Effector memory CD4-positive, alpha-beta T cell (primary cell): ENCODE measurements at places on chromosomes 4 and X.

- no peak for DNase-seq
Measured at GRCh38 chr4:89906777-89907521, 12.3 kb downstream of the MMRN1 start.

- no peak for DNase-seq
Measured at GRCh38 chr4:111323496-111323895, 700.6 kb upstream of the PITX2 start.

GRCh38 chr4:139416073-139416673, 37.7 kb upstream of the RAB33B start:
- DNase-seq: no peak

GRCh38 chrX:41265615-41266014, 68.3 kb upstream of the DDX3X start:
- DNase-seq: peak; percentile 18

- no peak for DNase-seq
Measured at GRCh38 chr4:113976741-113977525, 2.5 kb downstream of the ARSJ start.

- no peak for DNase-seq
Measured at GRCh38 chrX:24990535-24990934, 25.2 kb downstream of the ARX start.

DNA sequence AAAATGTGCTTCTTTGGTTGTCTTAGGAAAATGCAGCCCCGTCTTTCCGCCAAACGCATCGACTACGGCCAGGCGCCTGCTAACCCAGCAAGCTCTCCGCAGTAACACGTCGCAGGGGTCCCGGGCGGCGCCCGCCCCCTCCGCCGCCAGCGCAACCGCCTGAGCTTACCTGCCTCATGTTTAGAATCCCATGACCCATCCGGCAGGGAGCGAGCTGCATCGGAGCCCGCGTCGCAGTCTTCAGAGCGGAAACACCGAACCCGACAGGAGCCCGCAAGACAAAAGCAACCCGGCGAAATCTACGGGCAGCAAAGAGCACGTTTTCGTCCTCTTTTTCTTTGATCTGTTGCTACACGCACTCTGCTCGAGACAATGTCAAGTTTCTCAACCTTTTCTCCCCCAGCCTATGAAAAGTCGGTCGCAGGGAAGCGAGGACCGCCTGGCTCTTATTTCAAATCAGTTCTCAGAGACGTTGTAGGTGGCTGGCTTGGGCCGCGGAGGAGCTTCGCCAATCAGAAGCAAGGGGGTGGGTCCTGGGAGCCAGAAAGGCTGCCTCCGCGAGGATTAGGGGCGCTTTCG, at the start of gene MID1:
Gene MID1 (minus strand): TSS at position 465 of the 579 bp plus-strand sequence. CDS start 53,038 bp downstream, outside the sequence.
- no peak for DNase-seq

DNA sequence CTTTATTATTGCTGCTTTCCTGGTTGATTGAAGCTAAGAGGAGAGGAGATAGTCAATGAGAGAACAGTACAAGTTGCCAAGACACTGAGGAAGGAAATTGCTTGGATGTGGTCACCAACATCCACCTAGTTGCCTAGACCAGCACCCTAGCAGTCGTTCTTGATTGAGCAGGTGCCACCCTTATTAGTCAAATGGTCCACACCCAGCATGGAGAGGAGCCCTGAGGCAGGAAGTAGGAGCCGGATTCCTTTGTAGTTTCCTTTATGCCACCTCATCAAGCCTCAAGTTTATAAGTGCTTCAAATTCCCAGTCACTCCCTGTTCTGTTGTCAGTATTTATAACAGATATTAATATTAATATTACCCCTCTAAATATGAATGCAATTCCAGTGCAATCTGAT, 19.1 kb downstream of the PAGE2 start:
- DNase-seq: no peak

- no peak for DNase-seq
Measured at GRCh38 chr4:163875327-163875726, 380.8 kb downstream of the TMA16 start.

DNA sequence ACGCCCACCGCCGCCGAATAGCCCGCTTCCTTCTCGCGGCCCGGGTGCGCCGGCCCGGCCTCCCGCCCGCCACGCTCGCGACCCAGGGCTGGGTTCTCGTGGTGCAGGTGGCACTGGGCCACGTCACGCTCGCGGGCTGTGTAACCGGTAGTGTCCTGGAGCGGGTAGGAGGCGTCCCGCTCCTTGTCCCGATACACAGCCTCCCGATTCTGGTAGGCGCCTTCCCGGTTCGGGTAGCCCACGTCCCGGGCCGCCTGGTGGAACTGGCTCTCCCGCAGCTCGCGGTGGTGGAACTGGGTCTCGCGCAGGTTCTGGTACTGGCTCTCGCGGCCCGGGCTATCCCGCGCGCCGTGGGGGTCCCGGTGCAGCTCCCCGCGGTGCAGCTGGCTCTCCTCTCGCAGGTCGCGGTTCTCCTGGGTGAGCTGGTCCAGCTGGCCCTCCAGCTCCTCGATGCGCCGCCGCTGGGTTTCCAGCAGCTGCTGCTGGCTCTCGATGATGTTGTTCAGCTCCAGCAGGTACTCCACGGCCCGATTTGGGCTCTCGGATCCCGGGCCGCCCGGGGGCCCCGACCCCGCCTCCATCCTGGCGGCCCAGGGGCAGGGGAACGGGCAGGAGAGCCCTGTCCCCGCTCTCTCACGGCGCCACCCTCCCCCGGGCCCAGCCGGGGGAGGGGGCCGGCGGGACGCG, 39.3 kb upstream of the IQSEC2 start:
- no peak for DNase-seq

- no peak for DNase-seq
Measured at GRCh38 chrX:101749436-101749835, 89.8 kb upstream of the ARMCX2 start.

GRCh38 chr4:138114434-138114833, 127.7 kb downstream of the SLC7A11 start:
- DNase-seq: no peak

- no peak for DNase-seq
Measured at GRCh38 chr4:5467111-5467510, 241.2 kb downstream of the EVC2 start.

DNA sequence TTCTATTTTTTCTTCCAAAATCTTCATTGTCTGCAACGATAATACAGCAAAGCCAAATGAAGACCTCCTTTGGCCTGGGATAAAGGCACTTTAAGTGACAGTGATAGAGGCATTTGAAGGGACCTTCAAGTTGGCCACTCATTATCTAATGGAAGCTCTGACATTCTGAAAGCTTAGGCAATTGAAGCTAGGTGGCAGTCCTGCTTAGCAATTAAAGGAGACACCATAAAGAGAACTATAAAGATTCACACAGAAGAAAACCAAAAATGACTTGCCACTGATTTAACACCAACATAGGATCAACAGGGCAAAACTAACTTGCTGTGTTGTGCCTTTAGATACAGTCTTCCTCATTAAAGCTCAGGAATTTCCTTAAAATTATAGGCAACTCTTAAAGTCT, 103.3 kb upstream of the TSPAN7 start:
- DNase-seq: no peak

- DNase-seq: no peak
Measured at GRCh38 chr4:153261461-153261860, 57.2 kb downstream of the TRIM2 start.

- DNase-seq: no peak
Measured at GRCh38 chr4:129233691-129234090, 137.7 kb downstream of the C4orf33 start.

GRCh38 chr4:152992027-152992426, 55.9 kb downstream of the FHDC1 start:
- no peak for DNase-seq

DNA sequence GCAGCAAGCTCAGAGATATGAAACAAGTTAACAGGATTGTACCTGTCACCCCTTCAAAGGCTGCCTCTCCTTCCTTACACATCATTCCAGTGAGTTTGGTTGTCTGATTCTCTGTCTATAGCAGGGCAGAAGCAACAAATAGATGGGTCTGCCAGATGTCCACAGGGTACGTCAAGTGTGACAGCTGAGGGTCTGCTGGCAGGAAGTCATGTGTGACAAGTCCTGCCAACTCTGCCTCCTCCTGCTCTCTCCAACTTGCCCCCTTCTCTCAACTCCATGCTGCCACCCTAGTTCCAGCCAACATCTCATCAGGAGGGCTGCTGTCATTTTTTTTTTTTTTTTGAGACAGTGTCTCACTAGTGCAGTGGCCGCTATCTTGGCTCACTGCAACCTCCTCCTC, 109.2 kb downstream of the NSUN7 start:
- DNase-seq: no peak

GRCh38 chrX:70166601-70167590, 10.4 kb upstream of the DGAT2L6 start:
- DNase-seq: no peak

DNA sequence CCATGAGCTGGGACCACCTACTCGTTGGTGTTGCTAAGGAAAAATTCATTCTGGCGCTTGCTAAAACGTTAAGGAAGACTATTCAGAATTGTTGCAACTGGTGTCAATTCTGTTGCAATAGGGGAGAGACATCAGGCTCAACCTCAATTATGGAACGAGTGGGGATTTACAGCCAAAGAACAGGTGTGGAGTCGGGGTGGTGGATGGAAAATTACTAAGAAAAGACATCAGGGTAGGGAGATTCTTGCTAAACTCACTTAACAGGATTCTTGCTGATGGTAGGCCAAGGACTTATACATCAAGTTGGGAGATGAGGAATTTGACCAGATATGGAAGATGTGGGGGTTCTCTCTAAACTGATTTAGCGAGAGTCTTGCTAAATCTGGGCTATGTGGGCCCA, 139.7 kb downstream of the TENM3 start:
- no peak for DNase-seq

DNA sequence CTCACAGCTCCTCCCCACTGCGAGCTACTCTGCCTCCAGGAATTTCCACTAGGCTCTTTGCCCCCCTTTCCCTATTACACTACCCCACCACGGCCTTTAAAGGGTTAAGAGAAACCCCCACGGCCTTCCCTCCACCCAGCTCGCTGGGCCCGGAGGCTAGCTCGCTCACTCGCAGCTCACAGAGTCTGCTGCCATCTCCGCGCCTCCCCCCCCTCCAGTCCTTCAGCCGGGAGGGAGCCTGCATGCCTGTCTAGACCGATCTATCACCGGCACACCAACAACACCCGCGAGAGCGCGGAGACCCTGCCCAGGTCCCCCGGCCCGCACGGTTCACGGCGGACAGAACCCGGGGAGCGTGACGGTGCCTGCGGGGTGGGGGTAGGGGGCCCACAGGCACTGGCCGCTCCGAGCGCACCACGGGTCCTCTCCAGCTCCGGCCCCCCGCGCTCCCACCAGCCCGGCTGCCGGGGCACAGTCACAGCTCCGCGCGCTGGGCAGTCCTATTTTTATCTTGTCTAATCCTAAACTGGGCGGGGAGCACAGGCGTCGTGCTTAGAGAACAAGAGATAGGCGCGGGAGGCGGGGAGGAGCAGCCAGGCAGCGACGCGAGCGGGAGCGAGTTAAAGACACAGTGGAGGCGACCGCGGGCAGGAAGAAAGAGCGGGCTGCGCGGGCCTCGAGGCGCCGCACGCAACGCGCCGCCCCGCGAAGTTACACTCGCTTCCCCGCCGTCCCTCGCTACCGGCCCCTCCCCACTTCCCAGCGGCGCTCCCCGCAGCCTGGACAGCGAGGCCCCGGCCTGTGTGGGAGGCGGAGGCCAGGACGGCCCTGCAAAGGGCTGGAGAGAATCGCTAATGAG, 3.5 kb downstream of the BCOR start:
- DNase-seq: no peak
